ENCODE measurements at places on chromosomes 12 and 14.

DNA sequence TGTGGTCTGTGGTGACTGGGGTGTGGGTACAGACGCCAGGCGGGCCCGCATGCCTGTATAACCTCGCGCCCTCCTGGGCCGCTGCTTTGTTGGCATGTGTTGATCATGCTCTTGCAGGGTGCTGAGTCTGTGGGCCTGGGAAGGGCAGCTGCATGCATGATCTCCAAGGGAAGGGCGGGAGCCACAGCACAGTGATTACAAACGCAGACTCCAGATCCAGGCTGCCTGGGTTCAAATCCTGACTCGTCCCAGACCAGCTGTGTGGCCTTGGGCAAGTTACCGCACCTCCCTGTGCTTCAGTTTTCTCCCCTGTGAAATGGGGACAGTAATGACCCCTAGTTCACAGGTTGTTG lies 24.0 kb downstream of the ADGRD1 start:
- DNase-seq: no peak

DNA sequence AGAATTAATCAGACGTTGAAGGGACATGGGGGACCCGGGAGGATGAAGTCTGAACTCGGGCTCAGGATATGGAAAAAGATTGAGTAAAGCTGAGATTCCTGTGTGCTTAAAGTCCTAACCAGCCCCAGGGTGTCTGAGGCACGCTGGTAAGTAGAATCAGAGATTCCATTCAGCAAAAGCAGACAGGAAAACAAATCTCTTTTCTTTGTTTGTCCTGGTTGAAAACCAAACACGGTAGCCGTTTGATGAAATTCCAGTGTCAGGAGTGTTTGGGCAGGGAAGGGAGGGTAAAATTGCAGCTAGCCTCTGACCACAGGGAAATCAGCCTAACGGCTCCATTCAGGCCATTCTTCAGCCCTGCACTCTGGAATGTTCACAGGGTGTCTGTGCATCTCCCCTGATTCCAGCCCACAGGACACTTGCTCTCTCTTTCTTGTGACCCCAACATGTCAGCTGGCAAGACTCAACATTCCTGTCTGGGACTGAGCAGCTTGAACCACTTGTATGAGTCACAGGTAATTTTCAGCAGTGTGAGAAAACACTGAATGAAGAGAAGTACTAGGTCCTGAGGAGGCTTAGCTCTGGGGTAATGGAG lies 31.0 kb downstream of the NINJ2 start:
- DNase-seq: no peak

DNA sequence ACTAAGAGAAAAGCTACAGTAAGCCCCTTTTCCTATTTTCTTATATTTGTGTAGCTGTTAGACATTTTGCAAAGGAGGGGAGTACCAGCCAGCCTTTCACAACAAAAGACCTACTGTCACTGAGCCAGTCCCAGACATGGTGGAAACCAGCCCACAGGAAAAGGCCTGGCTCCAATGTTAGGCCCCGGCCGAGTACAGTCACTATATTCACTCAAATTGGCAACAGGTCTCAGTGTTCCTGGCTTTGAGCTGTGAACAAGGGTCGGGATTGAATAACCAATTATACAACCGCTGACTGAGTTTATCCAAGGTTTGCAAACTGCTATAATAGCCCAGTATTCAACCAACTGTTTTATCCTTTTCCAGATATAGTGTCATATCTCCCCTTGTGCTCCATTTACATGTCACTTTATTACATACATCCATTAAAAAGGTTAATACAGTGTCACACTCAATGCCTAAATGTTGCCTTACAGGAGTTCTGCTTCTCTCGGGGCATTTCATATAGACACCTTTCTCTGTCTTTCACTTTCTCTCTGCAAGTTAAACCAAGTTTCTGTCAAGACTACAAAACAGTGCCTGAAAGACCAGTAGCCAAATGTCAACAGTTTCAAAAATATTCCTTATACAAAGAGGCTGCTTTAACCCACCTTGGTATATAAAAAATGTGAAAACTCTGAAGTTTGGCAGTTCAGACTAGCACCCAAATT lies 178.1 kb downstream of the SOX5 start:
- DNase-seq: no peak

DNA sequence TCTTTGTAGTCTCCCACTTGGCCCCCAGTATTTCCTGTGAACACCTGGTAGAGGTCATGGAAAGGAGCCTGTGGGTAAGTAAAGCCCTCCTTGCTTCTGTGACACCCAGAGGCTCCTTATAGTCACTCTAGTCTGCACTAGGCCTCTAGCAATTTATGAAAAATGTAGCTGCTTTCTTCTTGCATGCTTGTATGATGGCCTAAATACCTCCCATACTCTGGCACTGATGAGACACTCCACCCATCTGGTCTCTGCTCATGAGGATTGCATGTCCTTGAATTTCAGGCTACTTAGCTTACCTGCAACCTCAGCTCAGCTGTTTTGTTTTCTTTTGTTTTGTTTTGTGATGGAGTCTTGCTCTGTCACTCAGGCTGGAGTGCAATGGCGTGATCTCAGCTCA lies 4.6 kb upstream of the A2ML1 start:
- no peak for DNase-seq

DNA sequence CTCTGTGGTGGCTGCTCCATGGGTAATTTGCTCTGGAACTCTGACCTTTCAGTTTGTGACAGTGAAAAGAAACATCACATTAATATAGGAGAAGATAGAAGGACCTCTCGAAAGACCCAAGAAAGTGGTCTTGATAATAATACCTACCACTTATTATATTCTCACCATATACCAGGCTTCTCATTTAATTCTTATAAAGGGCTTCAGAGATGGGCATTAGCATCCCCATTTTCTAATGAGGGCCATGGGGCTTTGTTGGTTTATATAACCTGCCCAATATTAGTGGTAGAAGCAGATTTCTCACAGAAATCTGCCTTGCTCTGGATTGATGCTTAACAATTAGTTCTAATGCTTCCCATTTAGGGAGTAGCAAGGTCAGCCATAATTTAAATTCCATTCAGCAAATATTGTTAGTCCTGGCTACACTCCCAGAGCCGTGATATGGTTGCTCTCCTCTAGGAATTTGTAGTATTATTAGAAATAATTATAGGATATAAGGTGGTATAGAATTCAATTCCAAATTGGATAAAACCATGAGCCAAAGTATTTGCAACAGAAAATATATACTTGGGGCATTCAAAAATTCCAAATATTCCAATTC lies 7.4 kb upstream of the AMIGO2 start:
- no peak for DNase-seq

DNA sequence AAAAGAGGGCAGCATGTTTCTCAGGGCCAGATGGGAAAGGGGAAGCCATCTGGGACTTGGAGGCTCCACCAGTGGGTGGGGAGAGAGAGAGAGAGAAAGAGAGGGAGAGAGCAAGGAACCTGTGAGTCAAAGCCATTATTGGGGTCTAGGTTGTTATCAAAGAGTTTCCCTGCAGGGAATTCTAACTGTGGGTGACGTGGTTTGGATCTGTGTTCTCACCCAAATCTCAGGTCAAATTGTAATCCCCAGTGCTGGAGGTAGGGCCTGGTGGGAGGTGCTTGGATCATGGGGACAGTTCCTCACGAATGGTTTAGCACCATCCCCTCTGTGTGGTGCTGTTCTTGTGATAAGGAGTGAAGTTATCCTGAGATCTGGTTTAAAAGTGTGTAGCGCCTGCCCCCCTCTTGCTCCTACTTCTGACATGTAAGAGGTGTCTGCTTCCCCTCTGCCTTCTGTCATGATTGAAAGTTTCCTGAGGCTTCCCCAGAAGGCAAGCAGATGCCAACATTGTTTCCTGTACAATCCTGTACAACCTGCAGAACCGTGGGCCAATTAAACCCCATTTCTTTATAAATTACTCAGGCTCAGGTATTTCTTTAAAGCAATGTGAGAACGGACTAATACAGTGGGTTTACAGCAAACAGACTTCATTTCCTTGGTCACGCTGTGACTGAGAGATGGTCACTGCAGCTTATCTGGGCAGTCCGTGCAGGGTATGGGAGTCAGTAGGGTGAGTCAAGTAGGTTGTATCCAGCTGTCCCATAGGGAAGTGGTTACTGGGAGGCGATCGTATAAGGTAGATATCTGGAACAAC lies 52.4 kb downstream of the CCDC91 start:
- DNase-seq: no peak

DNA sequence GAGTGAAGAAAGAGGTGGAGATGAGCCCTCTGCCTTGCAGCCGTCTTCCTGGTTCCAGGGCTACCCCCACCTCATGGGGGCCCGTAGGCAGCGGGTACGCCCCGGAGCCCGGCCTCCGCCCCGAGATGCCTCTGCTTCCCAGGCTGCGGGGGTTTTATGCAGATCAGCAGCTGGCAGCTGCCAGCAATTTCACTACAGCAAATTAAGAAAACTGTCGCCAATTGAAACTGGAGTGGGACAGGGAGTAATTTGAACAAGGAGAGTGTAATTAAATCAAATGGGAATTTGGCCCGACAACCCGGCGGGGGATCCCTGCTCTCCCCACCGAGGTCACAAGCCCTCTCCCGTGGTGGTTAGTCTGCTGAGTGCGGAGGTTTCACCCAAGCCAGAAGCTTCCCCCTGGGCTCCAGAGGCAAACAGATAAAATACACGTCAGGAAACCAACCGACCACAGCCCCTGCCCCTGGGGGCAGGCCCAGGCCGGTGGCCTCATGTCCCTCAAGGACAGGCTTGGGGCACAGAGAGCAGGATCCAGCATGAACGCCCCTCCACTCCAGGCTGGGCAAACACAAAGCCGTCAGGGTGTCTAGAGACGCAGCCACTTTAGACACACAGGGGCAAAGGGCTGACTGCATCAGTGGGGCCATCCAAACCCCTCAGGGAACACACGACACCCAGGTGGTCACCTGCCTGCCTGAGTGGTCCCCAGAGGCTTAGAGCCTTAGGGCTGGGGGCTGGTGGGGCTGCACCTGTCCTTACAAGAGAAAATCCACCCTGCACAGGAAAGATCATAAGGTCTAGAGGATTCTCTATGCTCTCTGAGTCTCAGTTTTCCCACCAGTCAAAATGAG lies 53.8 kb downstream of the TESC start:
- peak; percentile 77 for DNase-seq

- no peak for DNase-seq
These were observed 27.8 kb downstream of the SMCO2 start for GRCh38 chr12:27474344-27474743.

DNA sequence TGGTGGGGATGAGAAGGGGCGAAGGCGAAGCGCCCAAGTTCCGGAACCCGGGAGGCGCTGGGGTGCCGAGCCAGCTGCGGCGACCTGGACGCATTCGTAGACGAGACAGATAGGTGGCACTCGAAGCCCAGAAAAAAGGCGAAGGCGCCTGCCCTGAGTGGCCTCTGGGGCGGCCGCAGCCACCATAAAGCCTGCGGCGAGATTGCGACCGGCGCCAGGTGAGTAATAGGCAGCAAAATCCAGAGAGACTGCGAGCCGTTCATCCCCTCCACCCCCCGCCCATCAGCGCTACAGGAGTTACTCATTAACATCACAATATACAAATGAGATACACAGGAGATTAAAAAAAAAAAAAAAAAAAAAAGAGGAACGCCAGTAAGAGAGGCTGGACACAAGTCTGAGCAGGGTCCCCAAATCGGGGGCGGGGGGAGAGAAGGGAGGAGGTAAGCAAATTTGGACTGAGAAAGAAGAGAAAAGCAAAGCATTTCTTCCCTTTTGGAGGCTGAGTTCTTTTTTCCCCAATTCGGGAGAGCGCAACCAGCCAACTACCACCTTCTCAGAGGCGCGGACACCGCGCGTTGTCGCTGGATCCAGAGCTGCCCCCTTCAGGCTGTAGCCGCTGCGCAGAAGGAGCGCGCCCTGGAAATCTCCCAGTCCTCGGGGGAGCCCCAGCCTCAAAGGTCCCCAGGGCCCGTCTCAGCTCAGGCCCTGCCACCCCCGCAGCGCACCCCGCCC lies 15.7 kb downstream of the TBX3 start:
- no peak for DNase-seq

- DNase-seq: no peak
These were observed 51.3 kb downstream of the WASHC4 start for GRCh38 chr12:105158876-105159275.

All from NCI-H1417 treated with DMSO at 0.1 percent for 48 hours (cell line).